ENCODE measurements at places on chromosomes 2 and 18.

DNA sequence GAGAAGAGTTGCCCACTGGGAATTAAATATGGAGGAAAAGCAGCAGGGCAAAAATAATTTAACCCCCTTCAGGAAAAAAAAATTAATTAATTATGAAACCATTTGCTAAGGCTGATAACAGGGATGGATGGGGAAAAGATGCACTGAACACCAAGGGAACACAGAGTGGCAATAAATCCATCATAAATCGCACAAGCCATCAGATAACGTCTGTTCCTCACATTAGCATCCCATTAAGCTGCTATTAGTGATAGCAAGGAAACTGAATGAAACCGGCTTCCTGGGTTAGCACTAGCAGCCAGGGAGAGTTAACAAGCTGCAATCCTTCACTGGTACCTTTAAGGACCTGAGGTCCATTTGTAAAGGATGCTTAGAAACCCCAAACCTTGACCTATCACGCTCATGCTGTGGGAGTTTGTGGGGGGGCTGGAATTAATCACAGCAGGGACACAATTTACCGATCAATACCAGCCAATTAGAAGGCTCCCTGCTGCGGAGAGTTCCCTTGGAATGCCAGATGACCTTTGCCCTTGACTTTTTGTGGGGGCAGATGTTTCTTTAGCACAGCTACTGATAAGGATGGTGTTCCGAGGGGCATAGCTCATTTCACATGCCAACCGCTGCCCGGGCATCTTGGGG is 175.5 kb upstream of the KLF7 start:
- no peak for DNase-seq

DNA sequence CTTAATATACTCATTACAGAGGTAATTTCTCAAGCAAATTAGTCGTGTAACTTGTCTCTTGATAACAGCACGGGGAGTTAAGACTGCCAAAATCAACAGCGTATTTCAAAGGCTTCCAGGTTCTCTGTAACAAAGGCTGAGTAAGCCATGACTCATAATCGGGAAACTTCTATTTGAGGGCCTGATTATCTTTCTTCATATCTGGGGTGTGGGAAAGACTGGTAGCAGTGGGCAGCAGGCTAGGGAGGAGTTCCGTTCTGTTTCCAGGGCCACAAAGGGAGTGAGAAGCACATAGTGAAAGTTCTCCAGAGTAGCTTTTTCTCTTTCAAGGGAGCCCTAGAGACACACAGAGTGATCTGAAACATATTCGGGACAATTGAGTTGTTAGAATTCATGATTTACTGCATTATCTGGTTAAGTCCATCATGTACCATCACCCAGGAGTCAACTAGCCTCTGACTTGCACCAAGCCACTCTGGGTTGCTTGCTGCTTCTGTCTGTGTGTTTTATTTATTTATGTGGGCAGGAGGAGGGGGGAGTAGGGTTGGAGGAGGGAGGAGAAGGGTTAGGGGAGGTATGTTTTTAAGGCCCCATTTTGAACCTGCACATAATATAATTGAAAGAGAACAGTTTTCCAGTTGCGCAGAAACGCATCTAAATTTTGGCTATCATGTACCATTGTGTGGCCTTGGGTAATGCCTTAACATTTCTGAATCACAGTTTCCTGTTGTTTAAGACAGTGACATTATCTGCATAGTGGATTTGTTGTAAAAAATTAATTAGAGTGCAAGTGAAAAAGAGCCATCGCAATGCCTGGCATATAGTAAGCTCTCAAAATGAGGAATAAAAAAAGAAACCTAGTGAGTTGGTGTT is 80.5 kb upstream of the ITPRID2 start:
- no peak for DNase-seq

GRCh38 chr2:30351116-30351515 is 95.9 kb upstream of the LCLAT1 start:
- no peak for DNase-seq

- DNase-seq = no peak
Measured at GRCh38 chr18:55900380-55900779, 312.4 kb upstream of the TCF4 start.

Measured in activated T-helper 1 cell treated with anti-CD3 and anti-CD28 coated beads, Interleukin-2, amount 50 U/mL, for 16 hours (primary cell).